ENCODE measurements at places on chromosomes 16 and 17.
A peak's percentile ranks its signal among the peaks of the same experiment; 100 is the strongest.

- peak; percentile 36 for DNase-seq
Observed at GRCh38 chr16:11254913-11255736, 879 bp downstream of the SOCS1 start.

GRCh38 chr17:63447471-63448009, 1.4 kb upstream of the CYB561 start:
- DNase-seq = peak; percentile 89

DNA sequence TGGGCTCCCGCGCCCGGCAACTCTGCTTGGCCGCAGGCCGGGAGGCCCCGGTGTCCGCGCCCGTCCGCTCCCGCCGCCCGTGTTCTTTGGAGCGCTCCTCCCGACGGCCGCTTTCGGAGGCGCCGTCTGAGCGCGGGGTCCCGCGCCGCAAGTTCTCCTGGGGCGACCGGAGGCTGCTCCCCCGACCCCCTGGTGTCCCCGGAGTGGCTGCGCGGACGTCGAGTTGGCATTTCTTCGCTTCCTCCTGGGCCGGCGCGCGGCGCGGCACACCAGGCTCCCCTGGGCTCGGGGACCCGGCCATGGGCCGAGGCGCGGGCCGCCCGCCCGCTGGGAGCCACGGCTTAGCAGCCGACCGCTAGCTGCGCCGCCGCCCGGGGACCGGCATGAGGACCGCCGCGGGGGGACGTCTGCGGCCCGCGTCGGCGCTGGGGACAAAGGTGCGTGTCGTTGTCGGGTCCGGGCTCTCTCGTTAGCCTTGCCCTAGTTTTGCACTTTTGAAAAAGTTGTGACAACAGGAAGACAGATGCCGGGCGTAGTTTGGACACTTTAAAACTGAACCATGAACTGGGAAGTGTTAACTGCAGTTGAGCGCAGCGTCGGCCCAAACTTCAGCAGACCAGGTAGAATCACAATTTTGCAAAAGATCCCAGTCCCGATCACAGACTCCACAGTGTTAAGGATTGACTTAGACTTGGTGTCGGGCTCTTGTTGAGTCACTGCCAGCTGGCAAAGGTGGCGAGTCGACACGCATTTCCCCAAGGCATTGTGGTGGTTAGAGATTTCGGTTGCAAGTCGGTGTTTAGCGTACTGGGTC, 700 bp downstream of the UBN1 start:
- DNase-seq = no peak

- DNase-seq = no peak
Observed at GRCh38 chr17:1197379-1197778, 17.6 kb upstream of the ABR start.

GRCh38 chr16:71255721-71256120, 25.2 kb upstream of the HYDIN start:
- DNase-seq = no peak

DNA sequence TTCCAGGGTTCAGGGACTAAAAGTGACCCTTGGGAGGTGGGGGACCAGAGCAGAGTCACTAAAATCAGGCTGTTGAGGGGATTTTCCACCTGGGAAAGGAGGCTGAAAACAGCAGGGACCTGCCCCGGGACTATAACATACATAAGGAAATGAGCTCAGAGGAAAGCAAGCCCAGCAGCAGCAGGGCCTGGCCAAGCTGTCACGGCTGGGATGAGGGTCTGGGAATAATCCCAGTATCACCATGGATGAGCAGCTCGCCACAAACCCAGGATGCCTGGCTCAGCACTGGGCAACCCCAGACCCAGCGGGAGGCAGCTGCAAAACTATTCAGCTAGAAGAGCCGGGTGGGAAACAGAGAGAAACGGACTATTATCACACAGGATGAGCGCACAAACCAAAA, 72.4 kb downstream of the RPH3AL start:
- no peak for DNase-seq

DNA sequence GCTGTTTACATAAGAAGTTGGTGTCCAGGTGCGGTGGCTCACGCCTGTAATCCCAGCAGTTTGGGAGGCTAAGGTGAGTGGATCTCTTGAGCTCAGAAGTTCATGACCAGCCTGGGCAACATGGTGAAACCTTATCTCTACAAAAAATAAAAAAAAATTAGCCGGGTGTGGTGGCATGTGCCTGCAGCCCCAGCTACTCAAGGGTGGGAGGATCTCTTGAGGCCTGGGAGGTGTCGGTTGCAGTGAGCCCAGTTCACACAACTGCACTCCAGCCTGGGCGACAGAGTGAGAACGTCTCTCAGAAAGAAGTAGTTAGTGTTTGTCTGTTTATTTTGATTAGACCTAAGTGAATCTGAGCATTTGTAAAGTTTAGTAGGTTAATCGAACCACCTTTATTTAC, 12.8 kb downstream of the DDX19A start:
- DNase-seq = no peak

DNA sequence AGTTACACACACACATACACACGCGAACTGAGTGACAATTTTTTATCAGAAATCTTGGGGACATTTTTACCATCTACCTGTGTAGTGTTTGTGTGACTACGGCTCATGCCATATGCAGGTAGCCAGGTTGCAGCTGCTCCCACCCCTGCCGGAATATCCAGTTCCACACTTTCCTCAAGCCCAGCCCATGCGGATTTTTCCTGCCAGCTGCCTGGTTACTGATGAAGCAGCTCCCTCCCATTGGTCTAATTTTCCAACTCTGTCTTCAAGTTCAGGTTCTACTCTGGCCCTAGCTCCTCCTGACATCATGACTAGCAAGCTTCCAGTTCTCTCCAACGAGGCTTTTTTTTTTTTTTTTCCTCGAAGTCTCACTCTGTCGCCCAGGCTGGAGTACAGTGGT, 4.8 kb downstream of the GSG1L2 start:
- DNase-seq = no peak
